ENCODE measurements at places on chromosomes 1 and 21. TPM values are rescaled to one million over a fixed set of nuclear protein-coding genes. Genes with fewer than 3 reads are reported as not detected.

DNA sequence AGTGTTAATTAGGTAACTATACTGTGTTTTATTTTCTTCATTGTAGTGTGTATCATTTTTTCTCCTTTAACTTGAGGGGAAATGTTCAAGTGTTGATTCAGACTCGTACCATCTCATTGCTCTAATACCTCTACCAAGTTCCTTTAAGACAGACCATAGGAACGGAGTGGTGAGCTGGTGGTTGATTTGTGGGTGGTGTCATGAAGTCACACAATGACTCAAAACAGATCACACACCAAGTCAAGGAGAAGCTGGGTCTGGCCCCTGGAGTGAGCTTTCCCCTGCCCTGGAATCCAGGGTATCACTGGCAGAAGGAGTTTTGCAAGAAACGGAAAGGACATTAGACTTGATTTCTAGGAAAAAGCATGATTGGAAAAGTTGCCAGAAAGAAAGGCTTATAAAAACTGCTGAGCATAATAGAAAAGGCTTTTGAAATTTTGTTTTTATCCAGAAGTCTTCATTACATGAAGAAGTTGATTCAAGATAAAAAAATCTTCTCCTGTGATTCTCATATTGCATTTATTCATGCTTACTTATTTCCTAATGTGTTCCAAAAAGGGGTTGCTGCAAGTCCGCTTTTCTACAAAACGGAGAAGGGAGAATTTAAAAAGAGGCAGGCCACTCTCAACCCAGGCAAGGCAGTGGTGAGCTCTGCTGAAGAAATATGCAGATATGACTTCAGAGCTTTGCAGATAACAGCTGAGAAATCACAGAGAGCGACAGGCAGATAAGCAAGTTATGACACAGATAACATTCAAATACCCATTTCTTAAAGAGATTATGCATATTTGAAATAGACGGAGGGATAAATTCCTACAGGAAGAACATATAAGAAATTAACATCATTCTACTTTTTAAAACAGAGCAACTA is 79.7 kb downstream of the TBX19 start:
- no peak for DNase-seq

DNA sequence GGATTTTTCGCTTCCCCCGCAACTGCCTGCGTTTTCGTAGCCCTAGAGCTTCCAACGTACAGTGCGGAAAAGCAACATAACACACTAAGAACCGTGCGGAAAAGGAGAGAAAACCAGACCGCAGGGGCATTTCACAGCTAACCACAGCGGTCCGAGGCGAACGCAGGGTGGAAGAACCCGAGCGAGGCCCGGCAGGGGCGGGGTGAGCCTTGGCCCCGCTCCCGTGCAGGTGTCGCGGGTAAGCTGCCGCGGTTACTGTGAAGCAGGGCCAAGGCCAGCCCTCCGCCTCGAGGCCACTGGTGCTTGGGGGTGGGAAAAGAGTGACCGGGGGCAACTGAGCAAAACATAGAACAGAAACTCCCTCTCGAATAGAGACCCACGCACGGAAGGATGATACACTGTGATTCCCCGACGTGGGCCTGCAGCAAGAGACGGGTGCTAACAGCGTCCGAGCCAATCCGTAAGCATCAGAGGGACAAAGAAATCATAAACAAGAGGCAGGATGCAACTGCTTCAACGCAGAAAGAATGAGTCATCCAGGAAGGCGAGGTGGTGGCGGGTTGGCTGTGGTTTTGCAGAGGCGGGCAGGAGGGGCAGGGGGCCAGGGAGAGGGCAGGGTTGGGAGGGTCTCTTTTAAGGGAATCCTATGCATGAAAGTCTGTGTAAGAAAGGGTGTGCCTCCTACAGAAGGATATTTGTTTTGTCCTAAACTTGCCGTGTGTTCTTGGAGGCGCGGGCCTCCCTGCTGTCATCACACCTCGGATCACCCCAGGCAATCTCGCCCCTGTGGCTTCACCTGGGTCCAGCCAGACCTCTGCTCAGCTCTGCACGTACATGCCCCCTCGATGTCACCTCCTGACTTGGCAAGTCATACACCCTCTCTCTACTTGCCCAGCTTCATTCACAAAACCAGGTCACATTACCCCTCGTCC is 7.3 kb downstream of the GNG4 start:
- DNase-seq, result no peak

DNA sequence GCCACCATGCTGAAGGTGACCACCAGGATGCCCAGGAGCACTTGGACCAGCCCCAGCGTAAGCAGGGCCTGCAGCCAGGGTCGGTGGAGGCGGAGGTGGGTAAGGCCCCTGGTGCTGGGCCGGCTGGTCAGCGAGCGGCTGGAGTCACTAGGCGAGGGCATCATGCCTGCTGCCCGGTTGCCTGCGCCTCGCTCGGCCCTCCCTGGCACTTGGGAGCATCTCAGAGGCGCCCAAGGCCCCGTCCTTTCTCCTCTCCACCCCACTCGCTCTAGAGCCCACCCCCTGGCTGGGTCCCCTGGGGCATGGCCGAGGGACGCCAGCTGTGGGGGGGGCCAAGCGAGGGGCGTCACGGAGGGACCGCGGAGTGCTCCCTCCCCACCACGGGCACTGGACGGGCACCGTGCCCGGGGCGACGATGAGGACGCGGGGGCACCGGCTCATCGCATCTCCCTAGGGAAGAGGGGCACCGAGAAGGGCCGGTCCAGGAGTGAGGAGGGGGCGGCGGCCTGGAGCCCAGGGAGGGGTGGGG is 505 bp downstream of the ENTREP3 start:
- peak; percentile 60 for DNase-seq

- no peak for DNase-seq
Measured at GRCh38 chr1:81635816-81636215, 164.9 kb upstream of the ADGRL2 start.

DNA sequence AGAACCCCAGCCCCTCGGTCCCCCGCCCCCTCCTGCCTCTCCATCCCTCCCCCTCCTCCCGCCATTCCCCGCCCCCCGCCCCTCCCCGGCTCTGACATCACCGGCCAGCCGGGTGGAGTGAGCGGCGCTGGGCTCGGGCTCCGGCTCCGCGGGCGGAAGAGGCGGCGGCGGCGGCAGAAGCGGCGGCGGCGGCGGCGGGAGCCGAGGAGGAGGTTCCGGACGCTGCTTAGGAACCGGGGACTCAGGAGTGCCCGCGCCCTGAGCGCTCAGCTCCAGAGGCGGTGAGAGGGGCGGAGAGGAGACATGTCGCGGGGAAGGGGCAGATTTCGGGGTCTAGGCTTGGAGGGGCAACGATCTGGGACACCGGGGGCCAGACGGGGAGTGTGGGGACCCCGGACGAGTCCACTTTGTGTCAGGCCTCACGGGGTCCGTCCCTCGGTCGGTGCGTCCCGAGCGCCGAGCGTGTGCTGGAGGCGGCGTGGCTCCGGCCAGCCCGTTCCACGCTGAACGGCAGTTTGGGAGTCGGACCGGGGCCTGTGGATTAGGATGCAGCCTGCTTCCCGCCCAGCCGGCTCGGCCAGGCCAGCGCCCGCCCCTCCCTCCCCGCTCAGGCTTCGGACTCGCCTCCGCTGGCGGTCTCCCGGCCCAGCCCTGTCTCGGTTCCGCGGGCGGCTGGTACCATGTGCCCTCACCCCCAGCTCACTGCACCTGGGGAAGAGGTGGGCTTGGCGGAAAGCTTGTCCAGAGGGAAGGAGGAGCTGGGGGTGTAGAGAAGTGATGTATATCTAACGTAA is at the start of gene PEA15:
TSS of gene PEA15 (plus strand) at position 143 of the 794 bp plus-strand sequence. CDS start 6,161 bp downstream, outside the sequence.
- peak; percentile 91 for DNase-seq

DNA sequence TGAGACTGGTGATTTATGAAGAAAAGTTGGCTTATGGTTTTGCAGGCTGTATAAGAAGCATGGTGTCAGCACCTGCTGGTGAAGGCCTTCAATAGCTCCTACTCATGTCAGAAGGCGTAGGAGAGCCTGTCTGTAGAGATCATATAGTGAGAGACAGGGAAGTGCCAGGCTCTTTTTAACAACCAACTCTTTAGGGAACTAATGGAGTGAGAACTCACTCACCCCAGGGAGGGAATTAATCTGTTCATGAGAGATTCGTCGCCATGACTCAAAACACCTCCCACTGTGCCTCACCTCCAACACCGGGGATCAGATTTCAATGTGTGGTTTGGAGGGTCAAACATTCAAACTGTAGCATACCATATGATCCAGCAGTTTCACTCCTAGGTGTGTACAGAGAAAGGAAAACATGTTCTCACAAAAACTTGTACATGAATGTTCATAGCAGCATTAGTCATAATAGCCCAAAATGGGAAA is 72.6 kb downstream of the TTC3 start:
- no peak for DNase-seq

- no peak for DNase-seq
Measured at GRCh38 chr1:4462831-4463484, 191.5 kb upstream of the AJAP1 start.

DNA sequence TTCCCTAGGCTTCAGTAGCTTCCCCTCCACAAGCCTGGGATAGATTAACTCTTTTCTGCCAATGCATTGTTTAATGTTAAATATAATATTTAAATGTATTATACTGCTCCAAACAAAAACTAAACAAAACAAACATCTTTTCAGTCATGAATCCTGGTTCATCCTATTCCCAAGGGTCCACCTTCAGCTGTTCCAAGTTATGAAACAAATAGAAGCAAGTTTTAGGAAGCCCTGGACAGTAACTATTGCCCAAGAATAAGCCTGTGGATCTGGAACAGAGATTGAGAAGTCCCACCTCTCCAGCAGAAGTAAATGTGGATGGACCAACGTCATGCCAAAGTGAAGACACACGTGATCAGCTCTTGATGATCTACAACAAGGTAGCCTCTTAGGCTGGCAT is 408.1 kb downstream of the SETD4 start:
- no peak for DNase-seq

DNA sequence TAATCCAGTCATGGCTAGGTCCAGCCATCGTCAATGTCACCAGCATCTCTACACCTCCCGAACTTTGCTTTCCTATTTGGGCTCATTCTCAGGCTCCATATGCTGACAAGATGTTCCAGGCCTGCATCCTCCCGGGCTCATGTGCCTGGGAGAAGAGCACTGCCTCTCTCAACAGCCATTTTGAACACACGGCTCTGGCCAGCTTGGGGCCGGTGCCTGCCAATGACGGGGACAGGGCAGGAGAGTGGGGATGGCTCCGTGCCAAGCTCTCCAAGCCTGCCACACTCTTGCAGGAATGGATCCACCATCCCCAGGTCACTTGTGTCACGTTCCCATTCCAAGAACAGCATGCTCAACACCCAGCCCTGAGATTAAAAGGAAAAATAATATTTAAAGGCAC is 61.4 kb upstream of the PAX7 start:
- DNase-seq, result peak; percentile 58

GRCh38 chr1:198657550-198658064 is 18.8 kb downstream of the PTPRC start:
- no peak for DNase-seq

- no peak for DNase-seq
Measured at GRCh38 chr1:36224537-36225282, 467 bp downstream of the THRAP3 start.

GRCh38 chr1:56180520-56181190 is 398.7 kb downstream of the PLPP3 start:
- no peak for DNase-seq

DNA sequence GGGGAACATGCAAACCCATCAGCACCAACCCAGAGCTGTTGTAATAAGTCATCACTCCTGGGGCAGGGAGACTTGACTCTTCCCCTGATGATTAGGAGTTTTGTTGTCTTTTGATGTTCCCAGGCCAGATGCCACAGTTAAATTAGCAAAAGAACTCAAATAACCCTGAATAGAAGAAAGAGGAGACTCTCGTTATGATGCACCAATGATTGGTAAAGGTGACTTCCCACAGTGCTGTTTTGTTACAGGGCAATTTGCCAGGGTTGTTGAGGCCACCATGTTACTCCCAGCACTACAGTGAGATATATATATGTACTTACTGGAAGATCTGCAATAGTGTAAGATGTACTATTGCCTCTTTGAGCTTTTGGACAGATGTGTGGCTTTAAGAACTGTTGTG is 24.3 kb upstream of the RCAN1 start:
- no peak for DNase-seq

DNA sequence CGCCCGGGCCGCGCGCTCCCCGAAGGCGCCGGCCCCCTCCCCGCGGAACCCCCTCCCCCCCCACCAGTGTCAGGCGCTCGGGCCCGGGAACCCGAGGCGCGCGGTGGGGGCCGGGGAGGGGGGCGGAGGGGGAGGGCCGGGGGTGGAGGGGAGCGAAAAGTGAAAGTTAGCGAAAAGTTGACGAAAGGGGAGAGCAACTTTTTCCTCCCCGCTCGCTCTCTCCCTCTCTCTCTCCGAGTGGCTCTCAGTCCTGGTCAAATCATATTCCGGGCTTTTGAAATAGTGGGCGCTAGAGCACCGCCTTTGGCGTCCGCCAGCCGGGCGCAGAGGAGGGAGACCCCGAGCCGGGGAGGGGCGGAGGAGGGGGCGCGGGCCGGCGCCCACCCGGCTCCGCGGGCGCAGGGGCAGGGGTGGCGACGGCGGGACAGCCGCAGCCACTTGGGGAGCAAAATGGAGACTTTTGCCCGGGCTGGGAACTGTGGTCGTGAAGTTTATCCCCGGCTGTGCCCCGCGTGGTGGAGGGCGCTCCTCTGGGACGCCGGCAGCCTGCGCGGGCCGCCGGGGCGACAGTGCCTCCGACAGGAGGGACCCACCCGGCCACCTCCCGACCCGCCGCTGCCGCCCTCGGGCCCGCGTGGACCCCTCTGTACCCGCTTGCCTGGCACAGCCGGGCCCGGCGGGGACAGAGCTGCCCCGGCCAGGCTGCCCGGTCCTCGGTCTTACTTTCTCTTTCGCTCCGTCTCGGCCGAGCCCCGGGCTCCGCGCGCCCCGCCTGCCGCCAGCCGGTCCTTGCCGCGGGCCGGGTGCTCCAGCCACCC is 697 bp downstream of the PRDM16 start:
- DNase-seq, result peak; percentile 67

DNA sequence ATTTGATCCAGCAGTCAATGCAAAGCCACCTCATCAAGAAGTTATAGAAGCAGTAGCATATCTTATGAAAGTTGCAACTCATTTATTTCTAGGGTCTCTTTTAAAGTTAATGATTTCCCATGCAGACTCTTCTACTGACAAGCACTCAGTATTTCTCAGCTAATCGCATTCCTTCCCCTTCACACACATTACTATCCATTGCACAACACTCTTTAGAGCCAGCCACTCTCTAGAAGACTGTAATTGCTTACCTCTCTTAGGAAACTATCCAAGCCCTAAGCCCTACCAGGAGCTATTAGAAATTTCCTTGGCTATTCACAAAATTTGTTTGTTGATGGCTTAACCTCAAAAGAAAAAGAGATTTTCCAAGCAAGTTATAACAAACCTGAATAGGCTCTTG is 106.0 kb downstream of the ADAMTS1 start:
- no peak for DNase-seq

Gene ELAPOR1
- total RNA-seq, result 0.30 TPM

Gene ZNF683
- not detected for total RNA-seq

Gene TNFAIP8L2
- 1.4 TPM for total RNA-seq

Gene CDA
- 2.9 TPM for total RNA-seq

Data from left ventricle myocardium superior (tissue), 1 donor.